ENCODE measurements at places on chromosomes 16 and 17.

DNA sequence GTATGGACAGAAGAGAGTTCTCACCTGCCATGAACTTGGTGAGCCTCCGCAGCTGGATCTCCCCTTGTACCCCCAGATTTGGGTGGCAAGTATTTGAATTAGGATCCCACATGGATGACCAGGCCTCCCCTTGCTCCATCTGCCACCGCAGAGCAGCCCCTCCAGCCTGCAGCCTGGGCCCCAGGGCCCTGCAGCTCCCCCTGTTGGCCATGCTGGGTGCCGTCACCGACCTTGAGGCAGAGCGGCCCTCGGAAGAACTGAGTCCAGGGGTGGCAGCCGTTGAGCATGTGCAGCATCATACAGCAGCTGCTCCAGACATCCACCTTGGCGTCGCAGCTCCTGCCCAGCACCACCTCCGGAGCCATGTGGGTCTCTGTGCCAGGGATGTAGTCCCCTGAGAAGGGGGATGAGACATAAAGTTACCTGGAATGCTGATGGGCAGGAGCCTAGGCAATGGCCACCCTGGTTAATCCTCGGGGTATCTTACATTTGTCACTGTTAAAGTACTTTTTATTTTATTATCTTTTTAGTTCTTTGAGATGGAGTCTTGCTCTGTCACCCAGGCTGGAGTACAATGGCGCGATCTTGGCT is 9.0 kb upstream of the SPATA32 start:
- no peaks in the 10 kb centered on the region for H3K27me3 ChIP-seq
- DNase-seq, result no peak
- no peak overlapping the region for H3K27ac ChIP-seq
- H3K36me3 ChIP-seq, result peaks cover 9% of the 10 kb centered on the region
- H3K4me1 ChIP-seq, result no peaks in the 10 kb centered on the region

- H3K36me3 ChIP-seq, result peaks cover 9% of the 10 kb centered on the region
- H3K4me1 ChIP-seq, result peaks cover 7% of the 10 kb centered on the region
- H3K27ac ChIP-seq, result no peak overlapping the region
- H3K4me3 ChIP-seq, result no peak overlapping the region
- no peak for DNase-seq
These were observed 38.9 kb downstream of the ZNF207 start for GRCh38 chr17:32388613-32389459.

GRCh38 chr17:37220607-37220953 is 155.2 kb upstream of the C17orf78 start:
- H3K36me3 ChIP-seq, result peaks cover 8% of the 10 kb centered on the region
- no peak overlapping the region for H3K27ac ChIP-seq
- DNase-seq, result no peak

- no peak overlapping the region for H3K27ac ChIP-seq
These were observed 1.3 kb downstream of the RILP start for GRCh38 chr17:1648173-1648962.

DNA sequence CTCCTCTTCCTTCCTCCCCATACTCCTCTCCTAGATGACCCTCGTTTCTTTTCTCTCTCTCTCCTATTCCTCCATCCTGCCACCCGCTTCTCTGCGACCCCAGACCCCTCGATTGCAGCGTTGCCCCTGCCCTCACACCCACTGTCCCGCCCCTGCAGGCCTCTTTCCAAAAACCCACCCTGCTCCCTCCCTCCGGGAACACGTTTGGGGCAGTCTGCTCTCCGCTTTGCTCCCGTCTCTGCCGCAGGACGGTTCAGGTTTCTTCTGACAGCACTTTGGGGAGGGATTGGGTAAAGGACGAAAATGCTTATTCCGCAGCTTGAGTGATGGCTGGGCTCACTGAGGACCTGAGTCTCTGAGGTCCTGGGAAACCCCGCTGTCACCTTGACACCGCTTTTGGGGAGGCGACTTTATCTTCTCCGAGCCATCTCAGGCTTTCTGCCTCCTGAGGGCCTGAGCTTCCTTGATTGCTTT is 690 bp downstream of the NDE1 start:
- peak overlapping the region; percentile 92 for H3K27ac ChIP-seq
- H3K4me1 ChIP-seq, result peaks cover 6% of the 10 kb centered on the region
- H3K4me3 ChIP-seq, result peak overlapping the region; percentile 97
- no peaks in the 10 kb centered on the region for H3K36me3 ChIP-seq
- H3K27me3 ChIP-seq, result no peaks in the 10 kb centered on the region
- DNase-seq, result no peak

DNA sequence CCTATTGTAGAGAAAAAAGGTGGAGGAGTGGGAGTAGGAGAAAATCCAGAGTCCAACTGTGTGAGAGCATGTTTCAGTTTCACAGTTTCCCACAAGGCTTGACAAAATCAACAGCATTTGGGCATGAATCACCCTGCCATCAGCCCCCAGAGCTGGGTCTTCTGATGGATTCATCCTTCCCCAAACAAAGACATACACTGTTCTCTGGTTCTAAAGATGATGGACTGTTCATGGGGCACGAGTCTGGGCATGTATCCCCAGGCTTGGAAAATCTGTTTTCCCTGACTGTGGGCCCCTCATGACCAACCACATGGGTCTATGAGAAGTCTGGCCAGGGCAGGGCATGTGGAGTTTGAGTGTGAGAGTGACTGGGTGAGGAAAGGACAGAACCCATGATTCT is 210.4 kb upstream of the IRX5 start:
- no peak overlapping the region for H3K4me3 ChIP-seq
- no peak overlapping the region for H3K27ac ChIP-seq
- peaks cover 3% of the 10 kb centered on the region for H3K4me1 ChIP-seq
- peaks cover 20% of the 10 kb centered on the region for H3K27me3 ChIP-seq

DNA sequence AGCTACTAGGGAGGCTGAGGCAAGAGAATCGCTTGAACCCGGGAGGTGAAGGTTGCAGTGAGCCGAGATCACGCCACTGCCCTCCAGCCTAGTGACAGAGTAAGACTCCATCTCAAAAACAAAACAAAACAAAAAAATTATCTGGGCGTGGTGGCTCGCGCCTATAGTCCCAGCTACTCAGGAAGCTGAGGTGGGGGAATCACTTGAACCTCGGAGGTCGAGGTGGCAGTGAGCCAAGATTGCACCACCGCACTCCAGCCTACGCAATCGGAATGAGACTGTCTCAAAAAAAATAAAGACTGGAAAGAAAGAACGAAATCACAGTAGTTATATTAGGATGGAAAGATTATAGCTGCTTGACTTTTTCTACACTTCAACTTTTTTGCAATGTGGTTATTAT is 18.9 kb downstream of the COG1 start:
- no peaks in the 10 kb centered on the region for H3K27me3 ChIP-seq
- H3K27ac ChIP-seq, result no peak overlapping the region
- no peak for DNase-seq
- no peak overlapping the region for H3K4me3 ChIP-seq
- peaks cover 23% of the 10 kb centered on the region for H3K36me3 ChIP-seq
- peaks cover 7% of the 10 kb centered on the region for H3K4me1 ChIP-seq

Data from progenitor cell of endocrine pancreas (in vitro differentiated cells).